ENCODE measurements at places on chromosomes 2 and 18.

DNA sequence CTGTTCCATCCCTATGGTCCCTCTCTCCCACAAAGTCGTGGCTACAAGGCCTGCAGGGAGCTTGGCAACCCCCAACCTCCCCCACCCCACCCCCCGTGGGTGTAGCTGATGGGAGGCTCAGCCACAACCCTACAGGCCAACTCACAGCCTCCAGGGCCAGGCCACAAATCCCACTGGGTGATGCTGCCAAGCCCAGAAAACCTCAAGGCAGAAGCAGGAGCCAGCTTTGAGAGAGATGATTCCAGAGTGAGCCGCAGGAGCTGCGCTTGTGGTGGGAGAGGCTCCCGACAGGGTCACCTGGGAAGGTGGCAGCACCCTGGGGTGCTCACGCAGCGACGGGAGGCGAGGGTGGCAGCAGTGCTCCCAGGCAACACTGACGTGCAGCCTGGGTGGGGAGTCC lies 44.8 kb downstream of the ADCY3 start:
- H3K4me3 ChIP-seq = no peak overlapping the region
- DNase-seq = no peak
- no peaks in the 10 kb centered on the region for H3K27me3 ChIP-seq
- no peaks in the 10 kb centered on the region for H3K4me1 ChIP-seq

GRCh38 chr2:237473878-237474441 lies 13.1 kb upstream of the MLPH start:
- no peak overlapping the region for H3K27ac ChIP-seq
- H3K36me3 ChIP-seq = no peaks in the 10 kb centered on the region
- H3K4me1 ChIP-seq = peaks cover 20% of the 10 kb centered on the region
- DNase-seq = no peak

DNA sequence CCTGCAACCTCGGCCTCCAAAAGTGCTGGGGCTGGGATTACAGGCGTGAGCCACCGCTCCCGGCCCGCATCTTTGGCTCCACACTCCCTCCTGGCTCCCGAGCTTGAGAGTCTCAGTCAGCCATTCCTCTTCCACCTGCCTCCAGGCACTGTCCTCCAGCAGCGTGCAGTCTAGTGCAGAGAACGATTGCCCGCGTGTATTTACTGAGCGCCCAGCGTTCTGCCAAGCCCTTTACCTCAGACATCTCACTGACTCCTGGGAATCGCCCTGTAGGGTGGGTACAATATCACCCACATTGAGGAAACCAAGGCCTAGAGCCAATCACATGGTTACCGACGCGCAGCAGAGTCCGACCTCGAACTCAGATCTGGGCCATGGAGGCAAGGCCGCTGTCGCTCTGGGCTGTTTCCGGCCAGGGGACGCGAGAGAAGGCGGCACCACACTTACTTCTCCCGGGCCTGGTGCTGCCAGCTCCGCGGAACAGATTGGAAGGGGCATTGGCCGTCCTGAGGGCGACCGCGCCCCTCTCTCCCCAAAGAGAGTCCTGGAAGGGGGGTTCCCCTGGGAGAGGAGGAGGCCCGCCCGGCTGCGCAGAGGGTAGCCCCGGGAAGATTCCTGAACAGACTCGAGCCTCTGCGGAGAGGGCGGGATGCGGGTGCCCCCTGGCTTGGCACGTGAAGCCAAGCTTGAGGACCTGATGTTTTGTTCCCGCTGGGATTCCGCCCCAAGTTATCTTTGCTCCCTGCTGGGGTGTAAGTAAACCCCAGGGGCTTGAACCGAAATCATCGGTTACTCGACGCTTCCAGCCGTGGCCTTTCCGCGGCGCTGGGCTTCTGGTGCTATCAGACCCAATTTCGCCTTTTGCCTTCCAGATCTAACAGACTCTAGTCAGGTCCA lies 5.2 kb upstream of the DLX2 start:
- H3K4me3 ChIP-seq = no peak overlapping the region
- no peaks in the 10 kb centered on the region for H3K36me3 ChIP-seq
- H3K27ac ChIP-seq = no peak overlapping the region
- DNase-seq = no peak

DNA sequence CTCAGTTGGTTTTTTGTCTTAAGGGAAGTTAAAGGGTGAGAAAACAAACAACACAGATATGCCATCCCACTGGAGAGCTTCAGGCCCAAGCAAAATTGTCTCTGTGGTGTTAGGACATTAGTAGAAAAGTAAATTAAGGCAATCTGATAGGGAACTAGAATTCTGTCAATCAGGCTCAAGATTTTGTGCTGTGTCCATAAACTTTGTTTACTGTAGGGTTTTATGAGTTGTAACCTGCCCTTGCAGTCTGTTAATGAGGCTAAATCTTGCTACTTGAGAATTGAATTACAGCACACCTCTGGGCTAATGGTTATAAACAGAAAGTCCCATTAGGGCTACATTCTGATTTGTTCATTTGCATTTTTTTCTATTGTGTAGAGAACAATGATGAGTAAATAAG lies 78.0 kb upstream of the OTX1 start:
- no peak overlapping the region for H3K27ac ChIP-seq
- H3K36me3 ChIP-seq = no peaks in the 10 kb centered on the region
- no peak overlapping the region for H3K4me3 ChIP-seq
- no peak for DNase-seq
- H3K27me3 ChIP-seq = no peaks in the 10 kb centered on the region

DNA sequence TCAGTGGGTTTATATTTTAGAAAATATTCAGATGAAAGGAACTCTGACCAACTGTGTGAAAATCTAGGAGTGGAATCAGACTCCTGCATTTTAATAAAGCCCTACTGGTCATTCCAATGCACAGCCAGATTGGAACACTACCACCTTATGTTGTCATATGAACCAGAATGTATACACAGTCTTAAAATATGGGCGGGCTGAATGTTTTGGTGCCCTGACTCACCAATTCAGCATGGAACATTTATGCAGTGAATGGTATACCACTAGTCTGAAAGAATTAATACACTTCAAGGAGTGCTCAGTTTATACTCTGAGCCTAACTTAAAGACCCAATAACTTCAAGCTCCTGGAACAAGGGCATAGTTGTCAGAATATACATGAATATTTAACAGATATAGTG lies 280.9 kb upstream of the TCF4 start:
- DNase-seq = no peak
- no peaks in the 10 kb centered on the region for H3K27me3 ChIP-seq
- H3K36me3 ChIP-seq = no peaks in the 10 kb centered on the region
- H3K27ac ChIP-seq = no peak overlapping the region
- H3K4me3 ChIP-seq = no peak overlapping the region
- no peaks in the 10 kb centered on the region for H3K4me1 ChIP-seq

DNA sequence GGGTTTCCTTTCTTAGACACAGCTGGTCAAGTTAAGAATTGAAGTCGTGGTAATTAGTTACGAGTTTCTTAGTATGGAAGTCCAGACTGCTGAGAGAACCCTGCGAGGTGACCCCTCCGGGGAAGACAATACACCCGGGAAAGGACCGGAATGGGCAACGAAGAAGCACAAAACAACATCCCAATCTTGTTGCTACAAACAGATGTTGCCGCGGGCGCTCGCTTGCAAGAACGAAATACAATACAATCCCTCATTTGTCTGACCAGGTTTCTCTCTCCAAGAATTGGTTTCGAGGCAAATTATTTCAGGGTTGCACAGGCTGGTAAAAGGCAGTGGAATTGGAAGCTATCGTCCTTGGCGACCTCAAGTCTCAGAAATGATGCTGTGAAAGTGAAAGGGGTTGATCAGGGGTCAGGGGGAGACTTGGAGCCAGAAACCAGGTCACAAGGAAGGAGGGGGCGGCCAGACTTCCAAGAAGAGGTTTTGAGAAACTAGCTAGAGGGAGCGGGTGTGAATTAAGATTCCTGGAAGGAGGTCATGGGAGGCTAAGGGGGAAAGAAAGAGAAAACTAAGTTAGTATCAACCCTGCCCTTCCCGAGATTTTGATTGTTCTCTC lies 401.9 kb downstream of the HRH4 start:
- H3K36me3 ChIP-seq = no peaks in the 10 kb centered on the region
- H3K4me1 ChIP-seq = no peaks in the 10 kb centered on the region
- no peak overlapping the region for H3K27ac ChIP-seq
- no peaks in the 10 kb centered on the region for H3K27me3 ChIP-seq
- H3K4me3 ChIP-seq = no peak overlapping the region
- DNase-seq = no peak

- H3K4me3 ChIP-seq = no peak overlapping the region
- no peaks in the 10 kb centered on the region for H3K36me3 ChIP-seq
- no peak overlapping the region for H3K27ac ChIP-seq
- no peak for DNase-seq
These were observed 28.9 kb downstream of the TCF23 start for GRCh38 chr2:27177441-27178351.

DNA sequence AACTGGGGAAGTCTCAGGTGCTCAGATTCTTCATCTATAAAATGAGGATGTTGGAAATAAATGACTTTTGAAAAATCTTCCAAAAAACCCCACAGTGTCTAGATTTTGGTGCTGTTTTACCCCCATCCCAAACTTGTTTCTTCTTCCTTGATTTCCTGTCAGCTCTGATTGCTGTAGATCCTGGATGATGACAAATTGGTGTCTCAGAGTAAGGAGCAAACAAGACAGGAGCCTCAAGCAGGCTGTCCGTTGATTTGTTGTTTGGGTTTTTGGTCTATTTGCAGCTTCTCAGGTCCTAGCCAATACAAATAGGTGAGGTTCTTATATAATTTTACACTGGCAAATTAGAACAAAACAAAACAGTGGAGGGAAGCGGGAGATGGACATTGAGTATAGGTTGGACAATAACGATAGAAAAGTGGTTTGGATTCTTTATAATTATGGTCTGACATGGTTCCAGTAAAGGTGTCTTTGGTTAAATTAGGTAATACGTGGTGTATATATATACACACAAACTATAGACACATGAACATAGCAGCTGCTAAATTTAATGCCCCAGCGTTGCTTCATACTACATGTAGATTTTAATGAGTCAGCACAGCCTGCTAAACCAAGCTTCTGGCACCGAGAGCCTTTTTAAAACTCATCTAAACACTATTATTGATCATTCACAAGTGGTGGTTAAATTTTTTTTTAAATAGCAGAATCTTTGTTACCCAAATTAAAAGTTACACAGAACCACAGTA lies 142.5 kb downstream of the FMNL2 start:
- H3K4me1 ChIP-seq = no peaks in the 10 kb centered on the region
- no peak for DNase-seq
- H3K4me3 ChIP-seq = no peak overlapping the region

DNA sequence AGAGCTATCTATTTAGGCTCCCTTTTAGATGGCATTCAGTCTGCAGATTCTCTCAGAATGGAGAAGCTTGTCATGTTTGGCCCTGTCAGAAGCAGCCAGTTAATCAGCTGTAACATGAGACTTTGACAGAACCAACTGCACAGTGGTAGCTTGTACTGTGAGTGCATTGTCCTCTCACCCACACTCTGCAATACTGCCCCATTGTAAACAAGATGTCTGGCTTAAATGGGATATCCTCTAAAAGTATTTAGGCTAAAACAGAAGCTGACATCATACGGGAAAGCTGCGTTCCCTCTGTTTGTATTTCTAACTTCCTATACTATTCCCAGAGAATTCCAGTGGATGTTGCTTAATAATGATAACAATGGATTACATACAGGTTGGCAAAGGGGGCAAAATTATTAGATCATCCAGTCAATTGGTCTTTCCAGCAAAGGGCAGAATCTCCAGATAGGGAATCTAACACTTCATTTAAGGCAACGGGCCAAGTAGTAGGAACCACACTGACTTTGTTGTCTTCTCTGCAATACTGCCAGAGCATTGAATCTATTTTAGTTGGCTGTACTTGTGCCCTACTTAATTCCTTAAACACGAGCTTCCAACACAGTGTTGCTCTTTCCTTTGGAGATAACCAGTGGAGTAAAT lies 15.4 kb upstream of the STAT4 start:
- no peaks in the 10 kb centered on the region for H3K4me1 ChIP-seq
- no peak for DNase-seq
- H3K27ac ChIP-seq = no peak overlapping the region
- H3K36me3 ChIP-seq = no peaks in the 10 kb centered on the region
- H3K4me3 ChIP-seq = no peak overlapping the region

DNA sequence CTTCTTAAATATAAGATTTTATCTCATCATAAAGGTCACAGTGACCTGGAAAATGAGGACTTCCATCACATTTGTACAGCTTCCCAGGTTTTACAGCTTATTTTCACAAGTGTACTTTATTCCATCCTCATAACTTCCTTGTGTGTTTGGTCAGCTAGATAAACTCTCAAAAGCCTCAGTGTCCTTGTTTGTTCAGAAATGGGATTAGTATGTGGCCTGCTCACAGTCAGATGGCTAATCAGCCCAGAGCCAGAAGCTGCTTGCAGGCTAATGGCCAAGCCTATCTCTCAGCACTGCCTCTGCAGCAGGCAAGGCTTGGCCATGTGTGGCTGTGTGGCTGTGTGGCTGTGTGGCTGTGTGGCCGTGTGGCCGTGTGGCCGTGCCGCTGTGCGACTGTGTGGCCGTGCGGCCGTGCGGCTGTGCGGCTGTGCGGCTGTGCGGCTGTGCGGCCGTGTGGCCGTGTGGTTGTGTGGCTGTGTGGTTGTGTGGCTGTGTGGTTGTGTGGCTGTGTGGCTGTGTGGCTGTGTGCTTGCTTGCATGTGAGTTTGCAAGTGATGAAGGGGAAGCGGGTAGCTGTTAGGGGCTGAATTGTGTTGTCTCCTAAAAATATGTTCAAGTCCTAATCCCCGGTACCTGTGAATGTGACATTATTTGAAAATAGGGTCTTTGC lies 233.0 kb upstream of the TNP1 start:
- no peaks in the 10 kb centered on the region for H3K27me3 ChIP-seq
- no peak overlapping the region for H3K4me3 ChIP-seq
- no peaks in the 10 kb centered on the region for H3K4me1 ChIP-seq
- H3K27ac ChIP-seq = no peak overlapping the region
- no peak for DNase-seq
- no peaks in the 10 kb centered on the region for H3K36me3 ChIP-seq

GRCh38 chr2:67581751-67582150 lies 184.6 kb downstream of the ETAA1 start:
- H3K27ac ChIP-seq = no peak overlapping the region
- no peak overlapping the region for H3K4me3 ChIP-seq
- H3K4me1 ChIP-seq = no peaks in the 10 kb centered on the region
- H3K36me3 ChIP-seq = no peaks in the 10 kb centered on the region
- DNase-seq = no peak
